ENCODE measurements at places on chromosomes 3 and 15. TPM values are rescaled to one million over a fixed set of nuclear protein-coding genes. Genes with fewer than 3 reads are reported as not detected.

GRCh38 chr3:128468791-128469527 lies 2.3 kb upstream of the DNAJB8 start:
- no peak for DNase-seq

DNA sequence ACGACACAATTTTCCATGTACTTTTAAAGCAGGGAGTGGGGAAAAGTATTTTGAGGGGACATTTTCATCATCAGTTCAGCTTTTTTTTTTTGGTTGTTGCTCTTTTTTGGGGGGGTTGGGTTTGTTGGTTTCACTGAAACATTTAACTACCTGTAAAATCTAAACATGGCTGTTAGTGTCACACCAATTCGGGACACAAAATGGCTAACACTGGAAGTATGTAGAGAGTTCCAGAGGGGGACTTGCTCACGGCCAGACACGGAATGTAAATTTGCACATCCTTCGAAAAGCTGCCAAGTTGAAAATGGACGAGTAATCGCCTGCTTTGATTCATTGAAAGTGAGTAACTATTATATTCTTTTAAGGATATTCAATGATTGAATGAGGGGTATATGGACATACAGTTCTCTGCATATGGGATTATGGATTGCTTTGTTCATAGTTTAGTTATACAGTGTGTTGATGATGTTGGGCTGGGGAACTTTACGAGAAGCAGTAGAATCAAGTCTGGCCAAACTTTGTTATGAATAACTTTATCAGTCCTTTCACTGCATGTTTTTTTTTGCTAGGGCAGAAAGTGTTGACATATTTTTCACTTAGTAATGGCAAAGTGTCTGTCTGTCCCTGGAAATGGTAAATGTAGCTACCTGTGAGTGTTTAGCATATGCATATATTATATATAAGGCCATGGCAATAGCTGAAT lies 31.5 kb downstream of the MBNL1 start:
- DNase-seq, result no peak

DNA sequence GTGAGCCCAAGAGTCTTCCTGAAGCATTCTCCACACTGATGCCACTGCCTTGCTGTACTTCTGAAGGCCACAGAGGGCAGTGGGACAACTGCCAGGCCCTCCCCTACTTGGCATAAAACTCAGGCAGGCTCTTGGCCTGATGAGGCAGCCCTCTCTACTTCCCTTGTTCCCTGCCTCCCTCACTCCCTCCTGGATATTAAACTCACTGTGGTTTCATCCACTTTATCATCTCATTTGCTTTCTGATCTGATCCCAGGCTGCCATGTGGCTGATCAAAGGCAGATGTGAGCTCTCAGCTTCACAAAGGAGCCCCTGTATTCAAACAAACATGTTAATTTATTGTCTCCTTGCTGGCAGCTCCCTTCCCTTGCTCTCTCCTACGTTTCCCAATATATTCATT lies 533.5 kb downstream of the IGSF11 start:
- no peak for DNase-seq

HDC gene
- total RNA-seq, result not detected

- no peak for DNase-seq
Measured at GRCh38 chr3:56769116-56769707, 32.5 kb downstream of the ARHGEF3 start.

GRCh38 chr15:79562899-79563298 lies 130.8 kb downstream of the MINAR1 start:
- DNase-seq, result no peak

CYP19A1 gene
- not detected for total RNA-seq

RARRES1 gene
- total RNA-seq, result 0.29 TPM

GRCh38 chr3:174397848-174398247 lies 461.3 kb upstream of the NAALADL2 start:
- peak; percentile 16 for DNase-seq

CPN2 gene
- total RNA-seq, result 0.37 TPM

DNA sequence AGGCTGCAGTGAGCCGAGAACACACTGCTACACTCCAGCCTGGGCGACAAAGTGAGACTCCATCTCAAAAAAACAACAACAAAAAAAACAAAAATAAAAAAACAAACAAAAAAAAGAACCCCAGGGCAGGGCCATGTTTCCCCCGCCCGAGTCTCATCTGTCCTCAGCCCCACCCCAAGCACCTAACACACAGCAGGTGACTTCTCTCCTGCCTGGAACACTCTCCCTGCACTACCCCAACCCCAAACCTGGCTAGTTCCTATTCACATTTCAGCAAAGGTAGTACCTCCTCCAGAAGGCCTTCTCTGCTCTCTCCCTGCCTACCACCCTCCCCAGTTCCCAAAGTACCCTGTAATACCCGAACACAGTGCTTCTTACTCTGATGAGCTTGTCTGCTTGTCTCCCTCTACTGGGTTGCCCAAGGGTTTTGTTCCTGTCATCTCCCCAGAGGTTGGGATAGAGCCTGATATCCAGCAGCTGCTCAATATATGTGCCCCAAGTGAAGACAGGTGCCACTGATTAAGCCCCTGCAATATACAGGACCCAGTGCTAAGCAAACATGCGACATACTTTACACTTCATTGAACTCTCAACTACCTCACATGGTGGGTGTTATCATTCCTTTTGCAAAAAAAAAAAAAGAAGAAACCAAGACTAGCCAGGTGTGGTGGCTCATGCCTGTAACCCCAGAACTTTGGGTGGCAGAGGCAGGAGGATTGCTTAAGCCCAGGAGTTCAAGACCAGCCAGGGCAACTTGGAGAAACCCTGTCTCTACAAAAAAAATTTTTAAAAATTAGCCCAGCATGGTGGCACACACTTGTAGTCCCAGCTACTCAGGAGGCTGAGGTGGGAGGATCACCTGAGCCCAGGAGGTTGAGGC lies 103.6 kb downstream of the DAPK2 start:
- no peak for DNase-seq

DNA sequence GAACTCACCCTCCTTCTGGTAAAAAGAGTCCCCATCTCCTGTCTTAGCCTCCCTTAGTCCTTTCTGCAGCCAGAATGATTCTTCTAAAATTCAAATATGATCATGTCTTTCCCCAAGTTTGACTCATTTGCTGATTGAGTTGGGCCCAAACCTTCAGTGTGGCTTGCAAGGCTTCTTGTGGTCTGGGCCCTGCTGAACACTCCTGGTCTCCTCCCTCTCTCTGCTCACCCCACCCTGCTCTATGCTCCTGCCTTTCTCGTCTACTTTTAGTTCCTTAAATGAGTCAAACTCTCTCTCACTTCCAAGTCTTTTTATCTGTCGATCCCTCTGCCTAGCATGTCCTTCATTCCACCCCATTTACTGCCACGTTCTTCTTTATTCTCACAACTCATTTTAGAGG lies 72.6 kb downstream of the CCR1 start:
- no peak for DNase-seq

ISL2 gene
- total RNA-seq, result 5.2 TPM

DNA sequence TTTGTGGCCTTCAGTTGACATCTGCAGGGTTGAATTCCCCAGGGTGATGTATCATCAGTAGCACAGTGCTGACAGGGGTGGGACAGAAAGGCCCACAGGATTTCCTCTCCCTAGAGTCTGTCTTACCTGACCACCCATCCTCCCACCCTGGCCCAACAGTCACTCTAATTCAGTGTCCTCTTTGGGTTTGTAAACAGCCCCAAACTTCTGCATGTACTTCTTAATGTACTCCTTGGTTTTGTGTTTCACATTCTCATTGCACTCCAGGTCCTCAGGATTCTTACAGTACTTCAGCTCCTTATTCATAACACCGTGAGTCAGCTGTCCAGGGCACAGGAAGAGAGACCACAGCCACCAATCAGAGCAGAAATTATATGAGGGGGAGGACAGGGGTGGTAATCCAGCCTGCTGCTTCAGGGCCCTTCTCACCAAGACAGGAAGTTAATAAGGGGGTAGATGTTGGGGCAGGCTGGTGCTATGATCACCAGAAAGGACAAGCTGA lies 37.5 kb downstream of the NBEAL2 start:
- peak; percentile 74 for DNase-seq

GRCh38 chr3:177633671-177634207 lies 436.5 kb upstream of the TBL1XR1 start:
- peak; percentile 27 for DNase-seq

DNA sequence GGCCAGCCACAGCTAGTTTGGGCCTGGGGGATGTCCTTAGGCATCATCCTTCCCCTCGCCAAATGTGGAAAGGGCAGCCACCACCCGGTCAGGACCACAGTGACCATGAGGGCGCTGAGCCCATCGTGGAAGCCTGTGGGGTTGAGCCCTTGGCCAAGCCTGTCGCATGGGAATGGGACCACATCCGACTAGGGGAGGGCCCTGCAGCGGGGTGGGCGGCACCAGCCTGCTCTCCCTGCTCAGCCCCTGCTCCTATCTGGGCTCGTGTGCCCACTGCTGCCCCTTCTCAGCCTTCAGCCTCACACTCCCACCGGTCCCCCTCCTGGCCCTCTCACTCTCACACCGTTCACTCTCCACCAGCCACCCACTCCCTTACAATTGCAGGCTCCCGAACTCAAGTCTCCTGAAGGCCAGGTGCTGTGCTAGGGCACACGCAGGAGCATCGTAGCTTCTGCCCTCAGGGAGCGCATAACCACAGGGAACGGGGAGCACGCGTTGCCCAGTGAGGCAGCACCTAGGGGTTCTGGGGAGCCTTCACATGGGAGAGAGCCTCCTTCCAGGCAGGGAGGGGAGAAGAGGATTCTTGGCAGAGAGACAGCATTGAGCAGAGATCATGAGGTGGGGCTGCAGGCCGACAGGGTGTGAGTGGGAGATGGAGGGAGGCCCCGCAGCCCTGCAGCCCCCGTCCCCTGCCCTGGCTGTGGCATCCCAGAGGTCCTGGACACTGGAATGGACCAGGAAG lies 26.1 kb downstream of the LOXL1 start:
- no peak for DNase-seq

DNA sequence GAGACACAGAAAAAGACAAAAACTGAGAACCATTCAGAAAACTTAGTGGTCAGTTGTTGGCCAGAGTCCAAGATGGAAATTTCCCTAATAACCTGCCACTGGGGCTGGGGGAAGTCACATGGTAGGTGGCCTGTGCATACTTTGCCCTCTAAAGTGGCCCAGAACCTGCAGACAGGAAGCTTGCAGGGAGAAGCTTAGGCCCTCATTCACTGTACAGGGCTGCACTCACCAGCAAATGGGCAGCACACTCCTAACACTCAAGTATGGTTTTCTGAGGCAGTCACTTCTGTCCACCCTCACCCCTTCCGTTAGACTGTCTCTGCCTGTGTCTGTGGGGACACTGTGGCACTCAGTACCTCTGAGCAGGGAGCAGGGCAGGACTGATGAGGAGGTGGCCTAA lies 14.5 kb upstream of the RNU6-1 start:
- DNase-seq, result no peak

DNA sequence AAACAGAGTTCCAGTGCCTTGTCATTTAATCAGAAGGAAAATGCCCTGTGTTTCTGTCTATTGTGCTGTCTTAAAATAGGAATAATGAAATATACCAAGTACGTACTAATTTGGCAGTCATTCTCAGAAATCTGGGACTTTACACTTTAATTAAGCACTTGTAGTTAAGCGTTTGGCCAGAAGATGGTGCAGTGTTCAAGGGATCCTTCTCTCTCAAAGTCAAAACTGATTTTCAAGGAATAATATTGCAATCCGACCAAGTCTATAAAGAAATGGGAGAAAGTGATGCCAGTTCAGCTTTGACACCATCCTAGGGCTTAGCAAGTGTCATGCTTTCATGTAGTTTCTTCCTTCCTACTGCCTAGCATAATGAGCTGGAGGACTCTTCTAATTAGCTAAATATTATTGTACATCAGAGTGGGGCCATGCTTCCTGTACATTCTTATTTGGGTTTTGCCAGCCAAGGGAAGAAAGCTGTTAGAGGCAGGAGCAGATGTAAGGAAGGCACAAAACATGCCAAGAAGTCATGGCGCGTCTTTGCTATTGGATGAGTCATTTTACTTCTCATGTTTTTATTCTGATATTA lies 64.8 kb downstream of the SAMMSON start:
- peak; percentile 11 for DNase-seq

DNA sequence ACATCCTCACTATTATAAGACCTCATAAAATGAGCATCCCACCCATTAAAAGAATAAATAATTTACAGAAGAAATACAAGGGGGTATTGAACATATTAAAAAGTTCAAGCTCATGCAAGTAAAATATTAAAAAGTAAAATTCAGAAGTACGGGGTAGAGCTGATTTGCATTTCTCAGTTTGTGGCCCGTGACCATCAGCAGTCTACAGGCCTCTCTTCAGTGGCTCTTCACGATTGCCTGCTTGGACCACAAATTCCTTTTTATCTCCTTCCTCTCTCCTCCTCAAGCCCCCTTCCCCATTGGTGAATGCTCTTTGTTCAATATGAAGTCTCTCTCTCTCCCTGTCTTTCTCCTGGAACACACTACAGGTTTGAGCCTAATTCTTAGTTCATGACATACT lies 19.1 kb downstream of the CYP8B1 start:
- DNase-seq, result no peak

DNA sequence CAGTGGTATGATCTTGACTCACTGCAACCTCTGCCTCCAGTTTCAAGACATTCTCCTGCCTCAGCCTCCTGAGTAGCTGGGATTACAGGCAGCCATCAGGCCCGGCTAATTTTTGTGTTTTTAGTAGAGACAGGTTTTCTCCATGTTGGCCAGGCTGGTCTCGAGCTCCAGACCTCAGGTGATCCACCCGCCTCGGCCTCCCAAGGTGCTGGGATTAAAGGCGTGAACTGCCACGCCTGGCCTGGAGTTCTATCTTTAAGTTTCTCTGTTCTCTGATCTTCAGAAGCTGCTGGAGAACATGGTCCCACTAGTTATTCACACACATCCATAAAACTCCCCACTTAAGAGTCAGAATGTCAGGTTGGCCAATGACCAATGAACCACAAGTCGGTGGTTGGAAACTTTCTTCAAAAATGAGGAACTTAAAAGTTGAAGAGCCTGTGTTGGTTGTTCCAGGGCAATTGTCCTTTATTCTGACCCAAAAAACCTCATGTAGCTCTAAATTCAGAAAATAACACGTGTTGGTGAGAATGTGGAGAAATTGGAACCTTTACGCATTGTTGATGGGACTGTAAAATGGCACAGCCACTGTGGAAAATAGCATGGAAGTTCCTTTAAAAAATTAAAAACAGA lies 55.9 kb upstream of the PIK3CB start:
- no peak for DNase-seq

ATOSA gene
- total RNA-seq, result 21.1 TPM

DNA sequence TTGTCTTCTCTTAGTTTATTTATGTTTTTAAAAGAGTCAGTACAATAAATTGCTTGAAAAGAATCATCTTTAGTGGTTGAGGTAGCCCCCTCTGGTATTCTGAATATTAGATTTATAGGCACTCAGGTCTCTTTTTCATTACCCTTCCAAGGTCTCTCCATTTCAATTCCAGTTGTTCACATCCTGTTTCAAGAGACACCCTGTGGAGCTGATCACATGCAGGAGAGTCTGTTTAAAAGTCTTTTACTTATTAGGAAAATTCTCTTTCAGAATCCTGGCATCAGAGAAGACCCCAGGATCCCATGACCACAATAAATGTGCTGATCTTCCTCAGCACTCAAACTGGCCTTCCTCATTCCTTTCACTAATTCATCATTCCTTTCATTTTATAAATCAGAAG lies 195.7 kb downstream of the ZIC4 start:
- no peak for DNase-seq

DNA sequence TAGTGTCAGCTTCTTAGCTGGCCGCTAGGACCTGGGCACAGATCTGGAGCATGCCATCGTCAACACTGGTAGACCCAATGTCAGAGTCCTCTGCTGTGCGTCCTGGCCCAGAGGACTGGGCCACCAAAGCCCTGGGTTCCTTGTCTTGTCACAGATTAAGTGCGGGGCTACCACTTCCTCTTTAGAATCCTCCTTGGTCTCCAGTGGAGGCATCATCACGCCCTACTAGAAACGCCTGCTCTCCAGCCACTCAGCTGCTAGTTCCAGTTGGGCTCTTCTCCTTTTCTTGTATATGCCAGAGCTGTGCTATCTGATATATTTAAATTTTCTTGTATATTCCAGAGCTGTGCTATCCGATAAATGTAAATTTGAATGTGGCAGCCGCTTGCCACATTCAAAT lies 11.2 kb downstream of the PPCDC start:
- DNase-seq, result no peak

GOLGA8T gene
- total RNA-seq, result not detected

All from HFFc6 (cell line).